Activated CD4-positive, alpha-beta memory T cell treated with anti-CD3 and anti-CD28 coated beads for 36 hours (primary cell): ENCODE measurements at places on chromosomes 13 and 19. TPM values are rescaled to one million over a fixed set of nuclear protein-coding genes. Genes with fewer than 3 reads are reported as not detected.

The VSTM2B gene
- total RNA-seq: not detected

The GJB6 gene
- 2.4 TPM for total RNA-seq

The CARS2 gene
- total RNA-seq: 59.3 TPM

The SELENOV gene
- not detected for total RNA-seq

The LPAR6 gene
- total RNA-seq: 8.8 TPM

The U2AF2 gene
- 251 TPM for total RNA-seq

GRCh38 chr13:87893186-87893585 is 222.0 kb downstream of the SLITRK5 start:
- no peak for DNase-seq
- H3K4me3 ChIP-seq: no peak overlapping the region
- H3K4me1 ChIP-seq: no peaks in the 10 kb centered on the region
- H3K36me3 ChIP-seq: no peaks in the 10 kb centered on the region
- no peaks in the 10 kb centered on the region for H3K27me3 ChIP-seq
- H3K27ac ChIP-seq: no peak overlapping the region

DNA sequence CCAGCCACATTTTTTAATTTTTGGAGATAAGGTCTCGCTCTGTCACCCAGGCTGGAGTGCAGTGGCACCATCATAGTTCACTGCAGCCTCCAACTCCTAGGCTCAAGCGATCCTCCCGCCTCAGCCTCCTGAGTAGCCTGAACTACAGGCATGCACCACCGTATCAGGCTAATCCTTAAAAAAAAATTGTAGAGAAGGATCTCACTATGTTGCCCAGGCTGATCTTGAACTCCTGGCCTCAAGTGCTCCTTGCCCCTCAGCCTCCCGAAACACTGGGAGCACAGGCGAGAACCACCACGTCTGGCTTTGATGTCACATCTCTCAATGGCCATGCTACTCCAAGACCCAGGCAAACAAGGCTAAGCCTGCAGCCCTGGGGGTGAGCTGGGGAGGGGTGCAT is 21.2 kb downstream of the PRKCSH start:
- no peak overlapping the region for H3K27ac ChIP-seq
- H3K4me3 ChIP-seq: no peak overlapping the region
- no peak for DNase-seq
- no peaks in the 10 kb centered on the region for H3K36me3 ChIP-seq
- no peaks in the 10 kb centered on the region for H3K4me1 ChIP-seq

GRCh38 chr13:69616396-69616795 is 491.2 kb upstream of the ATXN8OS start:
- no peak overlapping the region for H3K27ac ChIP-seq
- DNase-seq: no peak
- no peaks in the 10 kb centered on the region for H3K4me1 ChIP-seq
- H3K27me3 ChIP-seq: no peaks in the 10 kb centered on the region
- no peak overlapping the region for H3K4me3 ChIP-seq

DNA sequence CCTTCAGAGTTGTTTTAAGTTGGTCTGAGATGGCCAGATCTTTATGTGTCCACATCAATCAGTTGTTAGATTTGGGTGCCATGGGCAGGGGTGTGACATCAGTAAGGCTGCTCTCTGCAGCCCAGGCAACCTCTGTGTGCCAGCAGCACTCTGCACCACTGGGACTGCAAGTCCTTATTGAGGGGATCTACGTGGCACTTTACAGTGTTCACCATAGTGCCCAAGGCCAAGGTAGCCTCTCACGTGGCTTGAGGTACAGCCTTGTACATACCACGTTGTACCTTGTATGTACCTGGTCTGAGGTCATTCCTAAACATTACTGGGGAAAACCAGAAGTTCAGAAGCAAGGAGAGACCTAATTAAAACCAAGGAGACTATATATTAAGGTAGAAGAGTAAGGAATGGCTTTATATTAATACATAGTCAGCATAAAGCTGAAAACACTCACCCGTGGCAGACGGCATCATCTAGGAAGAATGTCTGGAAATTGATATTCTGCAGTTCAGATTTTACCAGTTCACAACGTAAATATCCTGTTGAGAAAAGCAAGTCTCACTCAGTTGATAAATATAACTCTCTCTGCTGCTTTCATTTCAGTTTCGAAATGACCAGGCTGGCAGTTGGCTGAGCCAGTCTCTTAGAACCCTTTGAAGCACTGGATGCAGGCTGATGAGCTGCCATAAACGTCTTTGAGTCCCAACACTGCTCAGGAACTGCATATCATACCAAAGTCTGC is 128.8 kb downstream of the ZDHHC20 start:
- no peak overlapping the region for H3K27ac ChIP-seq
- H3K4me3 ChIP-seq: peak overlapping the region; percentile 6
- peaks cover 2% of the 10 kb centered on the region for H3K36me3 ChIP-seq
- peaks cover 46% of the 10 kb centered on the region for H3K4me1 ChIP-seq

DNA sequence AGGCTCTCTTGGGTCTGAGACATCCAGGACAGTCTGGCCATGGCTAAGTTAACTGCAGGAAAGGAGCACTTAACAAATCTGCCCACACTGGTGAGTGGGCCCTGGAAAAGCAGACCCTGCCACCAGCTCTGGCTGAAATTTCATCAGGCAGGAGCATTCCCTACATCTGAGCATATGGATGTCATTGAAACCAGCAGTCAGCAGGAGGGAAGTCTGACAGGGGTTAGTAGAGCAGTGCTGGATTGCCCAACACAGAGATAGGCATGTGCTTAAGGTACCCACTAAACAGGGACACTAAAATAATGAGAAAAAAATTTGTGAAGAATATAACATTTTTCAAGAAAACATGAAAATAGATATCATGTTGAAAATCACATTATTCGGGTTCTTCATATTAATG is 13.6 kb upstream of the ACOD1 start:
- H3K27me3 ChIP-seq: peaks cover 2% of the 10 kb centered on the region
- no peak for DNase-seq
- no peak overlapping the region for H3K27ac ChIP-seq
- no peaks in the 10 kb centered on the region for H3K36me3 ChIP-seq
- H3K4me1 ChIP-seq: no peaks in the 10 kb centered on the region

DNA sequence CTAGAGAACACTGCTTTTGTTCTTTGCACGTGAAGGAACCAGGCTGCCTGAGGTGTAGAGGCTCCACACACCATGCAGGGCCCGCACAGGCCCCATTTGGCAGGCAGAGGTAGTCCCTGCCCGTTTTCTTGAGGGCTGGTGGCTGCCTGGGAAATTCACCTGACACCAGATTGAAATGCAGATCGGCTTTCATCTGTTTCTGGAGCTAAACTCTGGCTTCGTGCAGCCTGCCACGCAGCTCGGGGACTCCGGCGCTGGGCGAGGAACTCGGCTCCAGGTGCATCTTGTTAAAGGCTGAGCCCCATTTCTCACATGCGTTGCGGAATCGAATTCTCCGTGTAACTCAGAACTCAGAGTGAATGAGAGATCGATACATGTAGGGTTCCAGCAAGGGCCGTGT is 37.7 kb downstream of the ATP11A start:
- peaks cover 33% of the 10 kb centered on the region for H3K4me1 ChIP-seq
- no peak for DNase-seq
- H3K4me3 ChIP-seq: no peak overlapping the region
- no peak overlapping the region for H3K27ac ChIP-seq

DNA sequence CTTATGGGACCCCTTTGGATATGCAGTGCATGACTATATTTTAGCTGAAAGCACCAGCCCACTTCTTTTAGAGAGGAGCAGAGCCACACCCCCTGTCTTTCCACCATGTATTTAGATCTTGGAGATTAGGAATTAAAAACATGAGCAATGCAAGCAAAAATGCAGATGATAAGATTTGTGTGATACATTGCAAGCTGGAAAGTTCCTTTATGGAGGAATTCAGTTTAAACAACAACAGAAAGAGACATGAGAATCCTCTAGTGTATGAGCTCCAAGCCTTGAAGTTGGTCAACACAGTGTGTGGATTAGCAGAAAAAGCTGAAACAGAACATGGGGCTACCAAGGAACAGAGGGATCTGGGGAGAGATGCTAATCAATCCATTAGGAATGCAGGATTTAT is 529.8 kb upstream of the NBEA start:
- H3K4me1 ChIP-seq: no peaks in the 10 kb centered on the region
- no peak overlapping the region for H3K27ac ChIP-seq
- DNase-seq: no peak
- no peaks in the 10 kb centered on the region for H3K36me3 ChIP-seq
- H3K27me3 ChIP-seq: no peaks in the 10 kb centered on the region

- H3K4me1 ChIP-seq: no peaks in the 10 kb centered on the region
- no peak overlapping the region for H3K4me3 ChIP-seq
- DNase-seq: no peak
- no peaks in the 10 kb centered on the region for H3K27me3 ChIP-seq
- H3K27ac ChIP-seq: no peak overlapping the region
Measured at GRCh38 chr19:31940396-31940795, 405.0 kb upstream of the ZNF507 start.

DNA sequence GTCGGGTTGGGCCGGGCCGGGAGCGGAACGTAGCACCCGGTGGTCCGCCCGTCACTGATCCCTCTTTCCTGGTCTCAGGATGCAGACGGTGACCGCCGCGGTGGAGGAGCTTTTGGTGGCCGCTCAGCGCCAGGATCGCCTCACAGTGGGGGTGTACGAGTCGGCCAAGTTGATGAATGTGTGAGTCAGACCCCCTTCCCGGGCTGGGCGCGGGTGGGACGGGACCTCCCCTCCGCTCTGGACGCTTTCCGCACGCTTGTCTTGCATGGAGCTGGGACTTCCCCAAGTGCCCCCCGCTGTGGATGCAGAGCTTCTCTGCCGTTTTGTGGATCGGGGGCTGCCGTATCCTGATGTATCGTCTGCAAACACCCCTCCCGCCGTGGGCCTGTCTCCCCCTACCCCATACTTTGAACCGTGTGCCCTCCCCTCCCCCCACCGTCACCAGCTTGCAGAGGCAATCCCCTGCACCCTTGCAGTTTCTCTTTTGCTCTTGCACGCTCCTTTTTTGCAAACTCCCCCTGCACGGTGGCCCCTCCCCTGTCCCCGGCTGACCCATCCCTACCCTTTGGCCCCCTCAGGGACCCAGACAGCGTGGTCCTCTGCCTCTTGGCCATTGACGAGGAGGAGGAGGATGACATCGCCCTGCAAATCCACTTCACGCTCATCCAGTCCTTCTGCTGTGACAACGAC is 669 bp downstream of the GADD45B start:
- H3K27me3 ChIP-seq: peaks cover 3% of the 10 kb centered on the region
- DNase-seq: peak; percentile 85
- peaks cover 28% of the 10 kb centered on the region for H3K36me3 ChIP-seq
- H3K4me3 ChIP-seq: peak overlapping the region; percentile 93

DNA sequence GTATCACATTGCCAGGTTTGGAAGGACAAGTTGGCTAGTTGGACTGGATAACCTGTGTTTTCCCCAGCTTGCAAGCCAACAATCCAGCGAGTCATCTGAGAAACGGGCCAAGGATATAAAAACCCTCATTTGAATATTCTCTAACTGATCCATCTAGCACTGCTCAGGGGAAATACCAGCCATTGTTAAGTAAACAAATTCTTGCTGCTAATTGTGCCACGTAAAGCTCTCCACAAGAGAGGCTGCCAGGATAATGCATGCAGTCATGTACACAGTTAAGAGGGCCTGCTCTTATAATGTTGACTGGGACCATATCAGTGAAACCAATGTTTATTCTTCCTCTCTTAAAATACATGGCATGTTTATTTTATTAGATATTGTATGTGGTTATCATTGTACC is 663.2 kb upstream of the SGCG start:
- no peak overlapping the region for H3K4me3 ChIP-seq
- peaks cover 2% of the 10 kb centered on the region for H3K27me3 ChIP-seq
- H3K36me3 ChIP-seq: no peaks in the 10 kb centered on the region
- no peak overlapping the region for H3K27ac ChIP-seq
- DNase-seq: no peak
- no peaks in the 10 kb centered on the region for H3K4me1 ChIP-seq
